ENCODE measurements at places on chromosomes 5 and 9.
A peak's percentile ranks its signal among the peaks of the same experiment; 100 is the strongest.

GRCh38 chr9:2260417-2261306 is 245.5 kb downstream of the SMARCA2 start:
- no peak for DNase-seq

DNA sequence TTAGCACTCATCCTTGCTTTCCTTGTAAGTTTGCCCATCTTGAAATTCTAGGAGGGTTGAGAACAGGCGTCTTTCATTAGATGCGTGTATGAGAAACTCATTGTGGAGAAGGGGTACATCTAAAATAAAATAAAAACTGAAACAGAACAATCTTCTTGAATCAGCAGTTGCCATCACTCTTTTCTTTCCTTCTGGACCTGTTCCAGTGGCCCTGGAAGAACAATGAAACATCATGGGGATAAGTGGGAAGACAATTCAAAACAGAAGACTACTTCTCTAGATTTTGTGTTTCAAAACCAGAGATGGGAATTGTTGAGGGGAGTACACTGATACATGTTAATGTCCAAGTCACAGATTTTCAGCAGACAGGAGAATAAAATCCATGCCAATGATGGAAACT is 59.9 kb downstream of the SLC1A3 start:
- no peak for DNase-seq

DNA sequence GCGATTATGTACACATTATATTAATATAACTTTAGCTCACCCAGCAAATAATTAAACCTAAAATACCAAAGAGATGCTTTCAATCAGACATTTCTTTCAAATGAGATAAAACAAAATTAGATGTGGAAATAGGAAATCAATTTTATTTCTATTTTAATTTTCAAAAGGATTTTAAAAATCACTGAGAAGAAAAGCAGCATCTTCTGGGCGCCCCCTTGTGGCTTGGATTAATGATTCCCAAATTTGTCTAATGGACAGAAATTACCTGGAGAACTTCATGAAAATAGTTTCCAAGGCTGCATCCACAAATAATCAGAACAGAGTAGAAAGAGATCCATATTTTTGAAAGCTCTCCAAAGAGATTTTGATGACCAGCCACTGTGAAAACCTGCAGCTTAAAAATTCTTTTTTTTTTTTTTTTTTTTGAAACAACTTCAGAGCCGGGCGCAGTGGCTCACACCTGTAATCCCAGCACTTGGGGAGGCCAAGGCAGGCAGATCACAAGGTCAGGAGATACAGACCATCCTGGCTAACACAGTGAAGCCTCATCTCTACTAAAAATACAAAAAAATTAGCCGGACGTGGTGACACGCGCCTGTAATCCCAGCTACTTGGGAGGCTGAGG is 50.9 kb upstream of the CEMIP2 start:
- peak; percentile 12 for DNase-seq

GRCh38 chr5:36058776-36059175 is 7.9 kb downstream of the UGT3A2 start:
- DNase-seq, result no peak

DNA sequence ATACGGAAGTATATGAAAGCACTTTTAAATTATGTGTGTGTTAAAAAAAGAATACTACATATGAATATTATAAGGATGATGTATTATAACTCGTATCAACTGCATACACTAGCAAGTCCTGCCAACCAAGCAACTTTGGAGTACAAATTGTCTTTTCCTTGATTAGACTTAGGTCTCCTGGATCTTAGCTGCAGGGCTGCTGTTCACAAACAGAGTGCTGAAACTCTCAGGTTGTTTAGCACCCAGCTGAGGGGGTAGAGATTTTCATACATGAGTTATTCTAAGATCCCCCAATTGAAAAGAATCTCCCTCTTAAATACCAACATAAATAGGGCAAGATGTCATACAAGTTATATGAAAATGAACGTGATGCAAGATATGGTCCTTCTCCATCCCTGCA is 149.8 kb upstream of the TNC start:
- no peak for DNase-seq

DNA sequence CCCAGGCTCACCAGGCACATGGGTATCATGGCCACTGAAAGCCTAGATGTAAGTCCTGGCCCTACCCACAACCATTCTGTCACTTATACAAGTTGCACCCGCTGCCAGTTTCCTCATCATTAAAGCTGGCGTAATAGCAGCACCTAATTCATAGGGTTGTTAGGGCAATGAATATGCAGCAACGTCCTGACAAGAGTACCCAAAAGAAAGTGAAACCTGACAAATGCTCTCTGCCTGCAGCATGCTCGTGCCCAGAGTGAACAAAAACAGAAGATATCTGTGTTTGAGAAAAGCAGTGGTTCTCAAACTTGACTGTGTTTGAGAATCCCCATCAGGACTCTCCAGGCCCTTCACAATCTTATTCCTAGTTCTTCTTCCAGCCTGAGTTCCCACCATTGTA is 632.4 kb downstream of the SEMA5A start:
- DNase-seq, result no peak

Data from astrocyte of the cerebellum (primary cell).